ENCODE measurements at places on chromosomes 5 and 9.

GRCh38 chr5:82635561-82636288 lies 357.6 kb upstream of the RPS23 start:
- no peak for DNase-seq

DNA sequence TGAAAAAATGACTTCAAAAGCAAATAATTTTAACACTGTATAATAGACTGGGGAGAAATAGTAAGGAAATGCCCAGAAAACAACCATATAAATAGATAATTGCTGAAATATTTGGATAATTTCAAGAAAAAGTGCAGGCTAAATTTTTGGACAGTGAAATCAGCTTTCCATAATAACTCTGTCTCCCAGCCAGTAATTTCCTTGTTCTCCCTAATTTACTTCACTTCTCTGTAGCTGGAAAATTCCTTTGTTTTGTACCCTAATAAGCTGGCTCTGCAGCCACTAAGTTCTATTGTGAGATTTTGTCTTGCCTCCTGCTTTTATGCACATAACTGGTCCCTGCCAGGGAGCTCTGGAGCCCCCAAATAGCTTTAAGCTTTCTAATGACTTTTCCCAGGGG lies 27.7 kb downstream of the PRDM6 start:
- DNase-seq = no peak

- DNase-seq = no peak
Observed at GRCh38 chr9:7370988-7371387, 428.6 kb downstream of the DMAC1 start.

DNA sequence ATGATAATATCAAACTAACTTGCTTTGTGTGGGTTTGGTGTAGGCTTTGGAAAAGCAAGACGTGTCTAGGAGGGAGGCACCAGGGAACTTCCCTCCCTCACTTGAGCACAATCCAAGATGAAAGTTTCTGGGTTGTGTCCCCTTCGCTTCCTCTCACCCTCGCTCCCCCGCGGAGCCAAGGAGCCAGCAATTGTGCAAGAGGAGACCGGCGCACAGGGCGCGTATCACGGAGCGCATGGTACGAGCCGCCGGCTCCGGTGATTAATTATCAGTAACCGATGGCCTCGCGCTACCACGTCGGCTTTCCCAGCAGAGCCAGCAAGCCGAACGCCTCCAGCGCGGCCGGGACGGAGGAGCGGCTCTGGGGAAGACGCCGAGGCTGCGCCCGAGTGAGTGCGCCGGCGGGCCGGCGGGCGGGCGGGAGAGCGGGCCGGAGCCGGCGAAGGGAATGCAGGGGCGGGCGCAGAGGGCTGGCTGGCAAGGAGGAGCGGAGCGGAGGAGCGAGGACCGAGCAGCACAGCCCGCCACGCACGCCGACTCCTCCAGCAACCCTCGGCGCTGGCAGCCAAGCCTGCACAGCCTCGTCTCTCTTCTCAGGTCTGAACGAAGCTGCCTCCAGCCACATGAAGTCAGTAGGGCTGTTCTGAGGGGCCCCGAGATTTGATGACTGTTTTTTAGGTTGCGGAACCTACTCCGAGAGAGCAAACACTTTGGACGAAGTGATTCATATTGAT lies 143.6 kb downstream of the BNC2 start:
- DNase-seq = no peak

DNA sequence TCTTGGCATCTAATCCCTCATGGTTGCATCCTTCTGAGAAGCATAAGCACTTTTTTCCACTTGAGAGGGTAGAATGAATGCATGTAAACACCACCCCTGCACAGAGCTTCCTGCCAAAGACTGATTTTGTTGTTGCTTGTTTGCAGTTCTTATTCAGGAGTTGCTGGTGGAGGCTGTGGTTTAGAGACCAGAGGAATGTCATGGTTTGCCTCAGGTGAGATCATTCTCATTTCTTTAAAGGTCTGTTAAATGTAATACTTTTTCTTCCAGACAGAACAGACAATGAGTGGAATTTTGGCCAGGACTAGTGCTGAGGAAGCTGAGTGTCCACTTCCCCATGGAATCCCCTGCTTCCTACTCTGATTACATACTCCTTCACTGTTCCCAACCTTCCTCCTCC lies 3.2 kb upstream of the TNC start:
- no peak for DNase-seq

DNA sequence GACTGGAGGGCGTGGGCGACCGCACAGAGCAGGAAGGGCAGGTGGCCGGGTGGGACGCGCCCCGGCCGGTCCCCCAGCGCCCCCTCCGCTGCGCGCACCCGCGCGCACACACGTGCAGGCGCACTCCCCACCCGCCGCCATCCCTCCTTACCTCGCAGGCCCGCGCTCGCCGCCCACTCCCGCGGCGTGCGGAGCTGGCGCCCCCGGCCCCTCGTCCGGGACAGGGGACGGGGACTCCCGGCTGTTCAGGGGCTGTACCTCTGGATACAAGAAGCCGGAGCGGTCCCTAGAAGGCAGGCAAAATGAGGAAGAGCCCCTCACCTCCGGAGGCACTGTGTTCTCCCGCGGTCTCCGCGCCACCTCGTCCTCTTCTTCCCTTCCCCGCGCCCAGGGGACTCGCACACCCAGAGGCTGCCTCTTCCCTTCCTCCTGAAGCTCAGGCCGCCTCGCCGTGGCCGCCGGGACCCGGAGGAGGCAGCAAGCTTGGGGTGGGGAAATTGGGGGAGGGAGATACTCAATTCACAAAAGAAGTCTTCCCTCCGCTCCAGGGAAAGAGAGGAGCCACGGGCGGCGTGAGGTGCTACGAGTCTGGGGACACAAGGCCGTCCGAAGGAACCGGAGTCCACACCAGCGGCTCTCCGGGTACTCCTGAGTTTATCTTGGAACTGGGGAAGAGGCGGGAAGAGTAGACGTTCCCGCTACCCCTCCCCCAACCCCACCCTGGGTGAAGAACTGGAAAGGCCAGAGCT lies 1.4 kb upstream of the GABRB2 start:
- no peak for DNase-seq

DNA sequence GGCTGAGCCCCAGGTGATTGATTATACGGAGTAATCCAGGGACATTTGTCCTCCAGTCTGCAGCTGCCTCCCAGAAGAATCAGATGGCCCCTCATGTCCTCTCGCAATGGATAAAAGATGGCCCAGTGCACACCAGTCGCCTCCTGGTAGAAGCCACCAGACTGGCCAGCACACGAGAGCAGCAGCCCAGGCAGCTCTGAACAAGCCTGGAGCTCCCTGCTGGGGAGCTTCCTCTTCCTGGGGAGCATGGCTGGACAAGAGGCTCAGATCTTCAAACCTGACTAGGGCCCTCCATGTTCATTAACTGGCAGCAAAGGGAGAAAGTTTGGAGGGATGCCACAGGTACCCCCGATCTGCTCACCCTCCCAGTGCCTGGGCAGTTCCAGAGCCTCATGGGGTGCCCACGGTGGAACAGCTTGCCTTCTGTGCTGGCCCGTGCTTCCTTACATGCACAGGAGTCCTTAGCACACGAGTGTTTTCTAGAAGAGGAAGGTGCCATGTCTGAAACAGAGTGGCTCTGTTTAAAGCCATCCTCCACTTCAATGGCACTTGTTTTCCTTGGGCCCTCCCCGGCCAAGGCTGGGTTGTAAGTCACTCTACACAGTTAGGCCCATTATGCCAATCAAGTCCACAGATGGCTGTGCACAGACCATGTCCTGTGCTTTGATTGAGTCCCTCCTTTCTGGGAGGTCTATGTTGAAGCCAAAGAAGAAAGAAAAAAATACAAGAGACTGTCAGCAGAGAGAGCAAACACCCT lies 75.6 kb downstream of the PRRT1B start:
- DNase-seq = no peak

GRCh38 chr5:127298656-127299055 lies 8.1 kb downstream of the MEGF10 start:
- no peak for DNase-seq

GRCh38 chr5:144276034-144276822 lies 105.6 kb downstream of the KCTD16 start:
- no peak for DNase-seq

- no peak for DNase-seq
Observed at GRCh38 chr9:93068956-93069355, 10.5 kb downstream of the SUSD3 start.

GRCh38 chr9:137379761-137380161 lies 43.2 kb downstream of the EXD3 start:
- DNase-seq = no peak

GRCh38 chr5:135488727-135489465 lies 36.7 kb upstream of the TIFAB start:
- no peak for DNase-seq

DNA sequence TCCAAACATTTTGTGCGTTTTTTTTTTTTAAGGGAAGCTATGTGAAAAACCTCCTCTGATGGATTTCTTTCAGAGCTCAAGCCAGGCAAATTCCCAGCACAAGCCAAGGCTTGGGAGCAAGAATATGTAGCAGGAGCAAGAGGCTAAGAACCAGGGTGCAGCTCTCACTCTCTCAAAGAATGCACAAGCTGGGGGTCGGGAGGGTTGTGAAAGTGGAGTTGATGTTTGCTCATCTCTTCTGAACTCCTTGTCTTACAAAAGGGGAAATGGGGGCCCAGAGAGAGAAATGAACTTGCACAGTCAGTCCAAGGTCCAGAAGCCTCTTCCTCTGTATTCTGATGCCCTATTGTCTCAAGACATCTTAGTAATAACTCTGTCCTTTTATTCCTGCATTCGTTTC lies 7.7 kb upstream of the TRAF1 start:
- no peak for DNase-seq

GRCh38 chr9:87547671-87548081 lies 50.0 kb downstream of the DAPK1 start:
- DNase-seq = no peak

GRCh38 chr9:78923966-78924659 lies 627.2 kb downstream of the PSAT1 start:
- no peak for DNase-seq

GRCh38 chr5:48192-48591 lies 43.8 kb upstream of the PLEKHG4B start:
- no peak for DNase-seq

DNA sequence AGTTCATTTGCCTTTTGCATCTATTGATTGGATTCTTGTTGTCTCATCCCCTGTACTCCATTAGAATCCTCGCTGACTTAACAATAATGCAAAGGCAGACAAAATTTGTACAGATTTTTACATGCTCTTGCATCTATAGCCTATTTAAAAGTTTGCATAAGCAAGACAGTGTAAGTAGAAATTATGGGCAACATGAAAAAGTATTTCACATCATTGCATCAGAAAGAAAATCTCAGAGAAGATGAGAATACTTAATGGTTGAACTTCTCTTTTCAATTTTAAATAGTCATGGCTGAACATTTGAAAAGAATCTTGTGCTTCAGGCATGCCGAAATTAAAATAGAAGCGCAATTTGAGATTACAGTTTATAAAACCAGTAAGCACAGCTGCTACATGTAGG lies 226.4 kb downstream of the EFNA5 start:
- no peak for DNase-seq

DNA sequence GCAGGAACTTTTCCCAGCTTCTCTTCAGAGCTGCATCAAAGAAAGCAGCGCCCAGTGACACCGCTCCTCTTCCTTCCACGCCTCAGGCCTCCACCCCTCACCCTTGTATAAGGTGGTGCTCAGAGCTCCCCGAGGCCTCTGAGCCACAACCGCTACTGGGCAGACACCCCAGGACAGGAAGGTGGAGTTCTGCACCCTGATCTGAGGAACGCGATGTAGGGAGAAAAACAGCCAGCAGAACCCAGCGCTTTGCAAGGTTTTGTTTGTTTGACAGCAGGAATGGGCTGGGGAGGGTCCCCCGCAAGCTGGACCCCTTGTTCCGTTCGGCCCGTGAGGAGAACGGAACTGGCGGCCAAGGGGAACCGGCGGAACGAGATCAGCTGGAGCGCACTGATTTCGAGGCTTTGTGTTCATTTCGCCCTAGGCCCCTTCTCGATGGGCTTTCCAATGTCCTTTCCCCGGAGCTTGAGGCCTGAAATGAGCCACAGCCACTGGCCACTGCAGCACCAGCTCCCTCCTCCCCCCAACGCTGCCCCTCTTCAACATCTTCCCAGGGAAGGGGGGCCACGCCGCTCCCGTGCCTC lies 4.1 kb downstream of the EDF1 start:
- DNase-seq = no peak

DNA sequence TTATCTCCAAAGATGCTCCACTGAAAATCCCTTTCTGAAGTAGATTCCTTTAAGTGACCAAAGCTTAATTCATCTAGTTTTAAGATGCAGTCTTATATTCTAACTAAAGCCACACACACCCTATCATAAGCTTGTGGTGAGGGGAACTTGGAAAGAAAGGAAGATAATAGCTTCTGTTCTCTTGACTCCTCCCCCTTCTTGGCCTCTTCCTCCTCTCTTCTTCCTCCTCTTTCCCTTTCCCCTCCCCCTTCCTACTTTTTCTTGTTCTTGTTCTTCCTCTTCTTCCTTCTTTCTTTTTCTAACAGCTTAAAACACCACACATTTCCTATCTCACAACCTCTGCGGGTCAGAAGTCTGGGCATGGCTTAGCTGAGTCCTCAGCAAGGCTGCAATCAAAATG lies 23.5 kb downstream of the IL7R start:
- no peak for DNase-seq

DNA sequence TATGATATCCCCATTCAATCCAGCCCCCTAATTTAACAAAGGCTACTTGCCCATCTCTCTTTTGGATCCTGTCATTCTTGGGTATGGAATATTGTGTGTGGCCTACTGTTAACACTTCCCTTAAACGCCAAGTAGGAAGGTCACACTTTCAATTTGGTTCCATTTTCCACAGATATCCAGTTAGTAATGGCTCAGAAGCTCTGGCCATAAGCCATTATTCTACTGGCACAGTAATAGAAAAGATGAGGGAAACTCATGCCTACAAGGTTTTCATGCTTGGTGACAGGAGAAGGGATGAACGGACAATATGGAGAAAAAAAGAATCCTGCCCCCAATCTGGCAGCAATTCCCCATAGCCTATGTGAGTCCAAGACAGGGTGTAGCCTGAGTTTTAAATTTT lies 227.6 kb downstream of the CRB2 start:
- no peak for DNase-seq

DNA sequence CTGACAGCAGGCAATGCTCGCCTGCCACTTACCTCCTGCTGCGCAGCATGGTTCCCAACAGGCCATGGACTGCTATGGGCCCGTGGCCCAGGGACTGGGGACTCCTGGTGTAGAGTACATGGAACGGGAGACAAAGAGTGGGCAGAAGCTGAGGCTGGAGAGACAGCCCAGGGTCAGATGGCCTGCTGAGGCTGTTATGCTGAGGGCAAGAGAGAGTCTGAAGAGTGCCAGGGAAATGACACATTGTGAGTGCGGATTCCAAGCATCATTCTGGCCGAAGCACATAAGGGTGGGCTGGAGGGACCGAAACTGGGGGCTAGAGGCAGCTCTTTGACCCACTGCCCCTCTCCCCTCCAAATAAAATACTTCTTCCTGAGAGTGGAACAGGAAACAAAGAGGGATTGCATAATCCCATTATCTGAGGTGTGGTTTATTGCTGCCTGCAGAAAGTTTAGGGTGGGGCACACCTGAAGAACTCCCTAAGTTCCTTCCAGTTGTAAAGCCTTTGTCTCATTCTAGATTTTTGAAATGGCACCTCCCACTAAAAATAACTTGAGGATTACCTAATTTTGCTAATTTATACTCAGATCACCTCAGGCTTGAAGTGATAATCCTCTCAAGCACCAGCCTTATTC lies 158.1 kb downstream of the ATP10B start:
- DNase-seq = no peak

GRCh38 chr5:169302491-169303118 lies 1.7 kb upstream of the SLIT3 start:
- peak; percentile 21 for DNase-seq

Measured in activated CD4-positive, alpha-beta T cell treated with anti-CD3 and anti-CD28 coated beads, Interleukin-2, amount 50 U/mL, for 4 hours (primary cell).